ENCODE measurements at places on chromosomes 3 and 15. TPM values are rescaled to one million over a fixed set of nuclear protein-coding genes. Genes with fewer than 3 reads are reported as not detected.

BBX gene
- total RNA-seq = 87.5 TPM

EXD1 gene
- total RNA-seq = not detected

ALDH1A3 gene
- 5.0 TPM for total RNA-seq

HIGD1A gene
- total RNA-seq = 201 TPM

MESP2 gene
- 0.28 TPM for total RNA-seq

ARGFX gene
- not detected for total RNA-seq

GLCE gene
- total RNA-seq = 38.0 TPM

CD200R1 gene
- under 0.01 TPM for total RNA-seq

HYAL1 gene
- total RNA-seq = 0.36 TPM

DCBLD2 gene
- 196 TPM for total RNA-seq

DNA sequence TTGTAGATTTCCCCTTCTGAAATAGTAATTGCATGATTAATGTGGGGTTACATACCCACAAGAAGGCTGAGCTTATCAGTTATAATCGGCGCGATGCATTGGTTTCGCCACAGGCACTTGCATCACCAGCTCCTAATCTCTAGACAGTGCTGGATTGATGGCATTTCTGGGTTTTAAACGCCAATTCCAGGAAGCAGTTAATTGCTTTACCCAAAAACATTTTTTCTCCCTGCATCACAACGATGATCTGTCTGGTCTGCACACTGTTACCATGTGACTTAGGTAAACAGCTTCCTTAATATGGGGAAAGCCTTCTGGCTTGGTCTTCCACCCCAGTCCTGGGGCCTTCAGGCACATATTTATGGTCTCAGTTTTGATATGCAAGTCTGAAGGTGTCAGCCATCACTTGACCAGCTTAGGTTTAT lies 70.0 kb upstream of the HEG1 start:
- peak; percentile 95 for DNase-seq

DNA sequence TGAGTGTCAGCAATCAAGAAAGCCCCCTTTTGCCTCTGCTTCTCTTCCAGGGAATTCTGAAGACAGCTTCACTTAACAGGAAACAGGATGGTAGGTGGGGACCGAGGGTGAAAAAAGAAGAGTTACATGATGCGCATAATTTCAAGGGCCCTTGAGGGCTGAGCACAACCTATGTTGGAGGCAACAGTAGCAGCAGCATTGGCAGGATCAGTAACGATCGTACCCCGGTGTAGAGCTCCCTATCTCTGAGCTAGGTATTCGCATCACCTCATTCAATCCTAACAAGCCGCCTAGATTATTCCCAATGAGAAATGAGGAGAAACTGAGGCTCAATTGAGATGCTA lies 432 bp upstream of the RAD54L2 start:
- DNase-seq = no peak

GRCh38 chr3:115361806-115362205 lies 214.7 kb upstream of the ZBTB20 start:
- peak; percentile 7 for DNase-seq

DNA sequence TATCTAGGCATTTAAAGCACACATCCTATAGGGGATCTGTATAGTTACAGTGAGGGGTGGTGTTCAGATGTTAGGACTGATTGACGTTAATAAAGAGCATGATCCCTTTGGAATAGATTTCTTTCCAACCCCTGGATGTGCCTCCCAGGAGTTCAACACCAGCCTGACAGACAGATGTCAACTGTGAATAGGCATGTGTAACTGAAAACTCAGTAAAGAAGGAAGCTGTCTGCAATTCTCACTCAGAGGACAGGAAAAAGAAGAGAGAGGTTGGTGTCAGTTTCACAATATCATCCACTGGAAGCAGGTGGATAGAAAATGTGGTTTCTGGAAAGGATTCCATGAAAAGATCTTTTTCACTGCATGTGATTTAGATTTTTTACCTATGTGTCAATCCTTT lies 396.3 kb downstream of the NSUN3 start:
- no peak for DNase-seq

- DNase-seq = no peak
Observed at GRCh38 chr15:63677778-63678177, 80.6 kb downstream of the FBXL22 start.

DNA sequence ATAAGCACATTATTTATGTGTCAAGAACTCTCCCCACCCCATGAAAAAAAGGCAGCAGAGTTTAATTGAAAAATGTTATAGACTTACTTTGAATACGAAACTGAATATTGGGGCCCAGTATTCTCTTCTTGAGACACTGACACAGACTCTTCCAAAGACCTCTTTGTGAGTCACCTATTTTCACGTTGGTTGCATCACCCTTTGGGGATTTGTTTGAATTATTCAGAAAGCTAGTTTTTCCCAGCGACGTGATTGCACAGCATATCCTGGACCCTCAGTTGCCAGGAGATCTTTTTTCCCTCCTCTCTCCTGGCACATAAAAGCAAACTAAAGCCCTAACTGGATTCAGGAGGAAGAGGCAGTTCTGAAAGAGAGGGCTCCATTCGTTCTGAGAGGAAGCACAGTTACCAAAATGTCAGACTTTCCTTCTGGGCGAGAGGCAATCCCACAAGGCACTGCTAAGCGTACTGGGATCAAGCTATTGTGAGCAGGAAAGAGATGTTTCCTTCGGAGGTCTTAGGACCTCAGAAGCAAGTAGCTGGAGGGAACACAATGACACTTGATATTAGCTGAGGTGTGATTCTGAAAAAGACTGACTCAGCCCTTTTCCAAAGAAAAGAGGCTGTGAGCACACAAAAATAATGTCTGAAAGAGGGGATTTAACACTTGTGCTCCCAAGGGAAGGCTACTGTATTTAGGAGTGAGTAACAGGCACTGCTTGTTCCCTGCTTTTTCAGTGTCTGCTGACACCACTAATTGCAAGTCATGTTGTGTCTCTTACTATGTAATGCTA lies 65.8 kb upstream of the CADPS start:
- peak; percentile 1 for DNase-seq

DNA sequence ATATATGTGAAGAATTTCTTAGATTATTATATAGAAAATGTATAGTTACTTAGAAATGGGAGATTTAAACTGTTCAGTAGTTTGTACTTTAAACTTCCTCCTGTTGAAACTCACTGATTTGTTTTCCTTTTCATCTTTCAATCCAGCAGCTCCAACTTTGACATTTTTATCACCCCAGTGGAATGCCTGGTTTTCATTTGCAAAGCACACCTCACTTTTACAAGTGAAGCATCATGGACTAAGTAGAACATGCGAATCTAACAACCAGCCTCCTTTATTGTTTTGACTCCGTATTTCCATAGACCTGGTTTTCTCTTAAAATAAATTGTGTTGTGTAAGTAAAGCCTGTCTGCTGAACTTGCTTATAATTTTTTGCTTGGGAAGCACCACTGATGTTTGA lies 97.8 kb upstream of the ROBO2 start:
- no peak for DNase-seq

DNA sequence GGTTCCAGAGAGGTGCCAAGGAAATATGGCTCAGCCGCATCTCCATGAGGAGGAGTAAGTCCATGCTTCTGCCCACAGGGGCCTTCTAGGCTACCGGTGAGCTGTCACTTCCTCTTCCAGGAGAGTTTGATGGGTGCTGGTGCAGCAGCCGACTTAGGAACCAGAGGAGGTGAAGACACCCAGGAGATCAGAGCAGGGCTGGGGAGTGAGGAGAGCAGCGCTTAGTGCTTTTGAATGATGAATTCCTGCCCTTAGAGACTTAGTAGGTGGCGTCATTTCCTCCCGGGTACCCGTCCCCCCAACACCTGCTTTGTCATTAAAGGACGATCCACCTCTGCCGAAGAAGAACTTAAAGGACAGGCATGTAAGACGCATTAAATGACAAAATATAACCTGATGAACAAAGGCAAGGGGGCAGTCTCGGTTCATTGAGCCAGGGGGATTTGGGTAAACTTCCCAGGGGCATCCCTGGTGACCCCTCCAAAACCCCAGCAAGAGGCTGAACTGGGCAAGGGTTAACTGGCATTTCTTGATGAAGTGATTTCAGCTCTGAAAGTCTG lies 67.6 kb downstream of the HES1 start:
- DNase-seq = no peak

- no peak for DNase-seq
Observed at GRCh38 chr3:141403576-141403975, 35.3 kb downstream of the ZBTB38 start.

GRCh38 chr3:79255292-79255691 lies 512.5 kb downstream of the ROBO1 start:
- DNase-seq = no peak

DNA sequence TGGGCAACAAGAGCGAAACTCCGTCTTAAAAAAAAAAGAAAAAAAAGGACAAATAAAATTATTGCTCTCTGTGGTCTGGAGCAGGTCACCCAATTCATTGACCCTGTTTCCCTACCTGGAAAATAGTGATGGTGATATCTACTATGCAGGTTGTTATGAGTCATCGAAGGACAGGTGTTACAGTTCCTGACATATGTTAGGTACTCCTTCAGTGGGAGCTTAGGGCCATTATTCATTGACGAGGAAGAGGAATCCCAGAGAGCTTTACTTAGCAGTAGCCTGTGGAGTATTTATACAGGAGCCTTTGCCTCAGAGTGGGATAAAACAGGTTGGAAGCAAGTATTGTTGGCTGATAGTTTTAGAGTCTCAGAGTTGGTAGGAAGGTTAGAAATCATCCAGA lies 74.5 kb downstream of the SLC7A14 start:
- DNase-seq = no peak

GRCh38 chr15:55289011-55289745 lies 435 bp downstream of the RAB27A start:
- peak; percentile 39 for DNase-seq

- no peak for DNase-seq
Observed at GRCh38 chr3:102223132-102223531, 211.7 kb upstream of the ZPLD1 start.

- no peak for DNase-seq
Observed at GRCh38 chr3:53807117-53807810, 39.0 kb downstream of the CHDH start.

DNA sequence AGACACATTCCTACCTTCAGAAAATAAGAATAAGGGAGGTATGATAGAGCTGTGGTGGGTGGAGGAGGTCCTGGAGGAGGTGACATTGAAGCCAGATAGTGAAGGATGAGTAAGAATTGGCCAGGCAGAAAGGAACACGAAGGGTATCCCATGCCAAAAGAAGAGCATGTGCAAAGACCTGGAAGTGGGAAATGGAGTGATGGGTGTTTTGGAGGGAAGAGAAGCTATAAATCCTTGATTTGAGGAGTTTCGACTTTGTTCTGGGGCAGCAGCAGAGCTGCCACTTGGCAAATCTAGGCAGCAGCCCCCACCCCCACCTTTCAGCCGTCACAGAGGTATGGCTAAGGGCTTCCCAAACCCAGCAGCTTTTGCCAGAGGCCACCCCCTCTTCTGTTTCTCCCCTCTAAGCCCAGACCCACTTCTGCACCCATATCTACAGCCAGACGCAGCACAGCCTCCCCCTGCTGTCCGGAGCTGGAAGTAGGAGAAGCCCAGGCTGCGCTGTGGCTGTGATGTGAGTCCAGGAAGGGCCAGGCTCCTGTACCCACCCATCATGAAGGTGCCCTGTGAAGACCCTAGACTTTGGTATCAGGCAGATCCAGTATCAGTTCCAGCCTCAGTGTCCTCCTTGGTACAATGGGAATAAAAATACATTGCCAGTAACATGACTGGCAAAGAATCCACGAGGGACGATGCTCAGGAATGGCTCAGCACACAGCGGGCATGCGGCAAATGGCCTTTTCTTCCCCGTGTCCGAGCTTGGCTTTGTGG lies 188.7 kb upstream of the LINGO1 start:
- DNase-seq = peak; percentile 47

DNA sequence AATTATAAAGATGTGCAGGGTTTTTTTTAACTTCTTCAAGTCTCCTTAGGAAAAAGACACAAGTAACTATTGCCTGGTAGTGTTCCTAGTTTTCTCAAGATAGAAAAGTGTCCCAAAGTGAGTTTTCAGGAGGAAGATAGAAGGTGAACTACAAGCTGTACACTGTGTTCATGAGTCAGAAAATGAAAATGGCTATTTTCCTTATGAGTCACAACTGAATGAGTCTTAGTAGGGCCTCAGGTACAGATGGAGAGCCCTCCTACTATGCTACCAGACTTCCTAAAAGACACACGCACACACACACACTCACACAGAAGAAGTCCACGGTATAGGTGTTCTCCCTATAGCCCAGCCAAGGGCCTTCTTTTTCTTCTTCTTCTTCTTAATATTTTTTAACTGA lies 3.1 kb downstream of the MYO1E start:
- DNase-seq = no peak

DNA sequence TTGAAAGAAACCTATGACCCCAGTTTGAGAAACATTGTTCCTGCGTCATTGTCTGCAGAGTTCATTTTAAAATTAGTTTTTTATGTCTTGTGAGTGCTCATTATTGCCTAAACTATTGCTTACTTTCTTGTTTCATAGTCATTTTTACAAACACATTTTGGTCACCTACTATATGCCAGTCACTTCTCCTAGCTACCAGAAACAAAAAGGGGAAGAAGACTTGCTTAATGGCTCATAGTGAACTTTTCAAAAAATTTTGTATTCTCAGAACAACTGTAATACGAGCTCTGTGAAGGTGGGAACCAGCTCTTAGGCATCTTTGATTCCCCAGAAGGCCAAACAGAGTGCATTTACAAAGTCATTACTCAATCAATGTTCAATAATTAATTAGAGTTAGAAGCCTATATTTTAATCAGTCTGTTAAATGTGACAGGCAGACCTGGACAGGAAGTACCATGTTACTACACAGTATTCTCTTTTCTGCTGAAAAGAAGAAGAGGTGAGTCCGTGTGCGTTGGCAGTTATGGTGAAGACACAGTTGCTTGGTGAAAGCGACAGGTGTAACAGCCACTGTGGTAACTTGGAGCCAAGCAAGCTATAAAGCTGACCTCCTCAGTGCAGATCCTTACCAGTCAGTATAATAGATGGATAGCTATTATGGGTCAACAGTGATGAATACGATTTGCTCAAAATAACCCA lies 46.6 kb downstream of the DPPA2 start:
- no peak for DNase-seq

GRCh38 chr3:141895731-141896130 lies 19.3 kb downstream of the ATP1B3 start:
- DNase-seq = no peak

DNA sequence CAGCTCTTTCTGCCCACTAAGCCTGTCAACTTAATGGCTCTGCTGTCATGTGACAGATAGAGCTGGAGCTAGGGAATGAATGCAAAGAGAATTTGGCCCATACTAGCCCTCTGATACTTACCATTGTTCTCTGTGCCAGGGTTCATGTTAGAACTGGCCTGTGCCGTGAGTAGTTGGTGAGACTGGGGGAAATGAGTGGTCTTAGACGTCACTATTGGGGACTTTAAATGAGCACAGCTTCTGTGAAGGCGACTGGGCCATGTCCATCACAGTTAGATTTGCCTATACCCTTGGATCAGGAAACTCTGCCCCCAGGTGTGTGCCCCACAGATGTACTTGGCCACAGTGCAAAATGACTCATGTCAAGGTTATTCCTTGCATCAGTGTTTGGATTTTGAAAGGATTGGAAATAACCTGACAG lies 124.9 kb downstream of the PTPRG start:
- DNase-seq = no peak

- DNase-seq = peak; percentile 1
Observed at GRCh38 chr3:131142580-131142979, 115.9 kb downstream of the NEK11 start.

- DNase-seq = no peak
Observed at GRCh38 chr3:15273227-15273626, 59.2 kb downstream of the SH3BP5 start.

- no peak for DNase-seq
Observed at GRCh38 chr3:72134989-72135451, 350.1 kb upstream of the PROK2 start.
